Endothelial cell of umbilical vein (primary cell): ENCODE measurements at places on chromosomes 13 and 19.

- no peak for DNase-seq
Observed at GRCh38 chr13:93004919-93005318, 221.7 kb upstream of the GPC6 start.

DNA sequence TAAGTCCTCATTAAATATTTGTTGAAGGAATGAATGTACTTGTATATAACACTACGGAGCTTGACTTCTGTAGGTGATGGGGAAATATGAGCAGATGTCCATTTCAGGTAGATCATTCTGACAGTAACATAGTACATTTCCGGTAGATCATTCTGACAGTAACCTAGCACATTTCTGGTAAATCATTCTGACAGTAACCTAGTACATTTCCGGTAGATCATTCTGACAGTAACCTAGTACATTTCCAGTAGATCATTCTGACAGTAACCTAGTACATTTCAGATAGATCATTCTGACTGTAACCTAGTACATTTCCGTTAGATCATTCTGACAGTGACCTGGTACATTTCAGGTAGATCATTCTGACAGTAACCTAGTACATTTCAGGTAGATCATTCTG, 2.5 kb downstream of the PHF11 start:
- no peak for DNase-seq

- DNase-seq: peak; percentile 79
Observed at GRCh38 chr19:13099073-13099999, 3.3 kb downstream of the LYL1 start.

DNA sequence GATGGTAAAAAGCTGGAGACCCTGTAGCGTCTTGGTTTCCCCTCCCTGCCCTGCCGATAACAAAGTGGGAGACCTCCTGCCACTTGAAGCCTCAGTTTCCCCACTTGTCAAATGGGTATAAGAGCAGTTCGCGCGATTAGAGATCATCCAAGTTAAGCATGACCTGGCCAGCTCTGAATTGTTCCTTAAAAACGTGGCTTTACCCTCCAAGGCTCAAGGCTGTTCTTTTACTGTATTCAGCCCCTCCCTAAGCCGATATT, 421 bp downstream of the TNPO2 start:
- DNase-seq: no peak

- peak; percentile 4 for DNase-seq
Observed at GRCh38 chr13:23578411-23579071, 8.3 kb downstream of the TNFRSF19 start.

GRCh38 chr13:99123101-99124045, 77.3 kb upstream of the UBAC2 start:
- no peak for DNase-seq
